Skin of body (tissue), 3 donors: ENCODE measurements at places on chromosomes 5 and 9. TPM values are rescaled to one million over a fixed set of nuclear protein-coding genes. Genes with fewer than 3 reads are reported as not detected.

DNA sequence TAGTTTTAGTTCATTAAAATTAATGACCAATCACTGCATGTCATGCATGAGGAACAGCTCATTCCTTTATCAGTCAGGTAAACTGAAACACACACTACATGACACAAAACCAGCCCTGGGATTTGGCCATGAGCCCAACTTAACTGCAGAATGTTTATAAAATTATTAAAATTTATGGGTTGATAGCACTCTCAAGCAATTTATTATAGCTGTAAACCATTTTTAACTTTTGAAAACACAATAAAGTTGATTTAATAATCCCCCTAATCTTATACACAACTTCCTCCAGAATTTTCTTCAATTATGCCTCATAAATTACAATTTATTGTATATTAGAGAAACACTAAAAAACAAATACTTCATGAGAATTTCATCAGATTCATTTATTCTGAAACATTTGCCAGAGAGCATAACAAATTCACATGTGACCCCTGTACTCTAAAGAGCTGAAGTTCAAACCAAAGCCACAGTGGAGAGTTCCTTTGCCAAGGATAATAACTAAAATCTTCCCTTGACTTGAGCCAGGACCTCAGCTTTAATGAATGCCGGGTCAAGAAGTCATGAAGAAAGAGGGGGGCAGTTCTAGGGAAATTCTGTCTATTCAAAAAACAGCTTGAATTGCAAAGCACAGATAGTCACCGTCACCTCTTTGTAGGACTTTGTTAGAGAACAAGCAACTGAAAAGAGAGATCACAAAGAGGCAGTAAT lies 763.7 kb upstream of the GRAMD2B start:
- DNase-seq: peak; percentile 67

PCDHA13 gene
- total RNA-seq: 0.79 TPM

NUTM2G gene
- total RNA-seq: not detected

GPR151 gene
- not detected for total RNA-seq

CD72 gene
- total RNA-seq: 1.6 TPM

GRCh38 chr5:60522292-60522905 lies 177.6 kb downstream of the DEPDC1B start:
- no peak for DNase-seq

GRCh38 chr5:179840321-179840720 lies 18.3 kb downstream of the MRNIP start:
- DNase-seq: no peak

DNA sequence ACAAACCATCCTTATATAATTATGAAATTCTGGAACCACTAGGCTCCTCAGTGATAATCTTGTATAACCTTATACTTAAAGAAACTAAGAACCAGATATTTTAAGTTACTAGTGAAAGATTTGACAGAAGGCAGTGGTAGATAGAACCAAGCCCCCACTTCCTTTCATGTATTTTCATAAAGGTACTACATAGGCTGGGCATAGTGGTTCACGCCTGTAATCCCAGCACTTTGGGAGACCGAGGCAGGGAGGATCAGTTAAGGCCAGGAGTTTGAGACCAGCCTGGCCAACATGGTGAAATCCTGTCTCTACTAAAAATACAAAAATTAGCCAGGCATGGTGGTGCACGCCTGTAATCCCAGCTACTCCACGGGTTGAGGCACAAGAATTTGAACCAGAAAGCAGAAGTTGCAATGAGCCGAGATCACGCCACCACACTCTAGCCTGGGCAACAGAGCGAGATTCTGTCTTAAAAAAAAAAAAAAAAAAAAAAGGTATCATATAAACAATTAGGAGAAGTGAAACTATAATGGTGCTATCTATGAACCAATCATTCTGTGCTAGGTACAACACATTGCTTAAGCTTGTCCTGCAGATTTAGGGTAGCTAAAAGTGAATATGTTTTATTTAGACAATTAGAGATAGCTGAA lies 27.9 kb upstream of the DTWD2 start:
- DNase-seq: no peak

- no peak for DNase-seq
These were observed 4.9 kb upstream of the LHX3 start for GRCh38 chr9:136209786-136210185.

MED22 gene
- total RNA-seq: 12.4 TPM
